ENCODE measurements at places on chromosomes 3 and 15.

GRCh38 chr3:90016555-90016954 lies 909.1 kb downstream of the EPHA3 start:
- no peak for DNase-seq

DNA sequence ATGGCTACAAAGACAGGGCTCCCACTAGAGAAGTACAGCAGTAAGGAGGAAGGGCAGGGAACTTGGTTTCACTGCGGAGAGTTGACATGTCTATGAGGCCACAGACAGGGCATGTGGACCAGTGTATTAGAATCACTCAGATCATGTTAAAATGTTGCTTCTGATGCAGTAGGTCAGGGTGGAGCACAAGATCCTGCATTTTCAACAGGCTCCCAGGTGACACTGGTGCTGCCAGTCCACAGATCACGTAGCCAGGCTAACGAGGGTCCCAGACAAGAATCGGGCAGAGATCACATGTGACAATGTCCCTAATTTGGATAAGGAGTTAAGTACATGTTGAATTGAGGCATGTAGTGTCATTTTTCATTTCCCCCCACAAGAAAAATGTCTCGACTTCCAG lies 73.6 kb downstream of the SPSB4 start:
- DNase-seq = no peak

DNA sequence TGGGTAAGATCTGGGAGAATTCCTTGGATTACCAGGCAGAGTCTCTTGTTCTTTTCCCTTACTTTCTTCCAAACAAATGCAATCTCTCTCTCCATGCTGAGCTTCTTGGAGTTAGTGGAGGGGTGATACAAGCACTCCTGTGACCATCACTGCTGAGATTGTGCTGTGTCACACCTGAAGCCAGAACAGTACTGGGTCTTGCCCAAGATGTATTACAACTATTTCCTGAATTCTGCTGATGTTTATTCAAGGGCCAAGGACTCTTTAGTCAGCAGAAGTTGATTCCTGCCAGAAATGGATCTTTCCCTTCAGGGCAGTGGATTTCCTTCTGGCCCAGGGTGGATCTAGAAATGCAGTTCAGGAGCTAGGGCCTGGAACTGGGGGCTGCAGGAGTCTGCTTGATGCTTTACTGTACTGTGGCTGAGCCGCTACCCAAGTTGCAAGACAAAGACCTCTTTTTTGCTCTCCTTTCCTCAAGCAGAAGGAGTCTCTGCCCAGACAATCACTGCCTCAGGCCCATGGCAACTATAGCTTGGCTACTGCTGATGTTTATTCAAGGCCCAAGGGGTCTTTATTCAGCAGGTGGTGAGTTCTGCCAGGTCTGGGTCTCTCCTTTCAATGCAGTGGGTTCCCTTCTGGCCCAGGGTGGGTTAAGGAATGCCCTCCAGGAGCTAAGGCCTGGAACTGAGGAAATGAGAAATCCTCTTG lies 98.8 kb downstream of the SH3GL3 start:
- no peak for DNase-seq

DNA sequence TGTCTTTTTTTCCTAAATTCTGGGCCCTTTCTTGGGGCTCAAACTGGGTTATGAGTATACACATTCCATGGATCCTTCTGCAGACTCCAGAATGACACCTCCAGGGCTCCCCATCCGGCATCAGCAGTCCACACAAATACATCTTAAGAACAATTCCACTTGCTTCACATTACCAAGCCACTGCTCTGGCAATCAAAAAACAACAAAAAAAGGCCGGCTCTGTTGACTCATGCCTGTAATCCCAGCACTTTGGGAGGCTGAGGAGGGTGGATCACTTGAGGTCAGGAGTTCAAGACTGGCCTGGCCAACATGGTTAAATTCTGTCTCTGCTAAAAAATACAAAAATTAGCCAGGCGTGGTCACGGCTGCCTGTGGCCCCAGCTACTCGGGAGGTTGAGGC lies 49.9 kb upstream of the LPP start:
- DNase-seq = no peak

DNA sequence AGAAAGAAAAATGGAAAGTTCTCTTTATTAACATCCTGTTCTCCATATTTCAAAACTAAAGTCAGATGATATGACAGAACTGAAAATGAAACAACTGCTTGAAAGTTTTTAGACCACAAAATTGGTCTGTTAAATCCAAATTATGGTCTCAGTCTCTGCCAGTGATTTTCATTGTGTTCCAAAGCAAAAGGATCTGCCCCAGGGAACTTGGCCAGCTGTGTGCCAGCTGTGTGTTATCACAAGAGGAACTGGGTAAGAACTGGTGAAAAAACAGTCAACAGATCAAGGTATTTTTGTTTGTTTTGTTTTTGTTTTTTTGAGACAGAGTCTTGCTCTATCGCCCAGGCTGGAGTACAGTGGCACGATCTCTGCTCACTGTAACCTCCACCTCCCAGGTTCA lies 323.3 kb downstream of the CTNNB1 start:
- no peak for DNase-seq

DNA sequence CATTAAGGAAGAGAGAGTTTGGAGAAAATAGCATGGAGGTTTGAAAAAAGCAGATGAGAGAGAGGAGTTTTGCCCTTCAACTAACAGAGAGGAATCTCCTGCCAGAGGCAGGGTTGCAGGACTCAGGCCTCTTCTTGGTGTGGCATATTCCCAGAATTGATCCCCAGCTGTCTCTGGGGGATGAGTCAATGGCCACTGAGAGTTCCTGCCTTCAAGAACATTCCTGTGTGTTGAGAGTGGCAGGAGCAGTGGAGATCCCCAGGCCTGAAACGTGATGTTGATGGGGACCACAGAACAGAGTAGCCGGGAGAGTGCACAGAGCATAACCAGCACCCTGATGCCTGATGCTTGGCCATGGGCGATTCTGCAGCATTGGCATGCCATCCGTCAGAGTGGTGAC lies 348.4 kb upstream of the THBS1 start:
- no peak for DNase-seq

GRCh38 chr3:30400926-30401325 lies 205.5 kb upstream of the TGFBR2 start:
- no peak for DNase-seq

DNA sequence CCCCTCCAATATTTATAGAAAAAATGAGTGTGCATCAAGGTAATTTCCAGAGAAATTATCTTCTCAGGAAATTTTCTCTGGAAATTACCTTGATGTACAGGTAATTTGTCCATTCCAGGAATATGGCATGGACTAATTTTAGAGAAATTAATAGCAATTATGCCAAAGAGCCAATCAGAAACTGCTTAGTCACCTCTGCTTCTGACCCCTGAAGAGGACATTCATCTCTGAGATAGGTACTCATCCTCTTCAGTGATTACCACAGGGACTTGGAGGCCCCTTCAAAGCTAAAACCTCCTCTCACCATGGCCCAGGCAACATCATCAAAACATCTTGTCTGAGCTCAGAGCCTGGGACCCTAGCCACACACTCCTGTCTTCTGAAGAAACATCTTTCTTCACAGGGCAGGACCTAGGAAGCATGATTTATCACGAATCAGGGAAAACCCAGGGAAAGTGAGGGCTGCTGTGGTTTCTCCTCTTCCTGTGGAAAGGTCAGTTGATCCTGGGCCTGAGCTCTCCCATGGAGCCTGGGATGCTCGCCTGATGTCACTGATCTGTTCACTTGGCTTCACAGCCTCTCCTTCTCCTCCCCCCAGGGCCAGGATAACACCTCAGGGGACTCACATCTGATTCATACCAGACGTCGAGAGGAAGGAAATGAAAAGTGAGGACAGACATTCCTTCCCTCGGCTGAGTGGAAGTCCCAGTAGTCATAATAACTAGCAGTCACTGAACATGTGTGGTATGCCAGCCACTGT lies 210.5 kb downstream of the DTWD1 start:
- DNase-seq = no peak

- no peak for DNase-seq
Observed at GRCh38 chr3:3127432-3128010, 781 bp downstream of the TRNT1 start.

DNA sequence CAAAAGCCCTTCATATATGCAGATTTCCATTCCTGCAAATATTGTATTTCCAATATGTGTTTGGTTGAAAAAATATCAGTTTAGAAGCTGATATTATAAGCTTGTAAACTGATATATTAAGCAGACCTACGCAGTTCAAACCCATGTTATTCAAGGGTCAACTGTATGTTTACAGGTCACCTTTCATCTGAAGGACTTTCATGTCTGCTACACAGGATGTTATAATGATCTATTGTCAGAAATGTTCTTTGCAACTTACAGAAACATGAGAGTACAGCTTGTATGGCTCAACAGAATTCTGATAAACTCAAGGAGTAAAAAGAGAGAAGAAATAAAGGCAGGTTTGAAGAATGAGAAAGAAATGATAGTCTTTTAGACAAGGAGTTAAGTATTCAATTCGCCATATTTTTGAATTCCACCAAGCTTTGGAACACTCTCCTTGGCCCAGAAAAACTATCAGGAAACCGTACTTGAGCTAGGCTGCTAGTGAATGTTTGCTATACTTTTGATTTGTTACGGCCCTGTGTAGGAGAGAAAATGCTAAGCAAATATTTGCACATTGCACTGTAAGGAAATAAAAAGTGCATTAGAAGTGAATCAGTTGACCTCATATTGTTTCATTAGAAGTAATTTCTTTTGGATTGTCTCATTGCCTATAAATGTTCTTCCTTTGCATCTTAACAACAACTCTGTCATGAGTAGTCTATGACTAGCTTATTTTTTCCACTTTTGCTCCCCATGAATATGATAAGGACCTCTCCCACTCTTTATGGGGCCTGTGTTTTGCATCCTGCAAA lies 81.2 kb downstream of the NEK11 start:
- no peak for DNase-seq

GRCh38 chr3:46893763-46894162 lies 16.2 kb downstream of the PTH1R start:
- no peak for DNase-seq

DNA sequence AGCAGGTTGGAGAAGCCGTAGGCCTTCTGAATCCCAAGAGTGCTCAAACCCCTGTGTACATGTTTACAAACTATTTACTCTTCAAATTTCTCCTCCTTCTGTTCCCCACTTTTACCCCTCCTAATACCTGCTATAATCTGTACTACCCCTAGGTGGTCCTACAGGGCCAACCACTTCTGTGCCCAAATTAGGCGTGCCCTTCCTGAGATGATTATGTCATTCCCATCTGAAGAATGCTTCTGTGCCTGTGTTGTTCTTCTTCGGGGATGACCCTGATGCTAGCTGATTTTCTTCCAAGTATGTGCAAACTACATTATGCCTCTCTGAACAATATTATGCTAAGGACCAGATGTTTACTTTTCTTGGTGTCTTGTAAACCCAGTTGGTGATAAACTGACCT lies 20.5 kb downstream of the RBP2 start:
- DNase-seq = peak; percentile 12

GRCh38 chr3:147372525-147373027 lies 33.8 kb downstream of the ZIC4 start:
- no peak for DNase-seq

DNA sequence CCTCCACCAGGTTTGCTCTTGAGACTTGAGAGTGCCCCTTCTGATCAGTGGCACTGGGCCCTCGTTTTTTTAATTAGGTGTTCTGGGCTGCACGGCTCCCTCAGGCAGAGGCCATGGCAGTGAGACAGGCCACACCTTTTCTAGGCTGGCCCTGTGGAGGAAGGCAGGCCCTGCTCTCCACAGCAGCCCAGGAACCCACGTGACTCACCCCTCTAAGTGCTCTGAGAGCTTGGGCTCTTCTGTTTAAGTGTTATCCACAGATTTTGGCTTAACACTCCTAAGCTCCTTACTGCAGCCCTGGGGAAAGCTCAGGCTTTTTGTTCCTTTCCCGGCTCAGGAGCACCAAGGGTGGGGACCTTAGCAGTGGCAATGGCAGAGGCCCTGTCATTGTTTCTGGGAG lies 463.2 kb upstream of the GBE1 start:
- DNase-seq = no peak

DNA sequence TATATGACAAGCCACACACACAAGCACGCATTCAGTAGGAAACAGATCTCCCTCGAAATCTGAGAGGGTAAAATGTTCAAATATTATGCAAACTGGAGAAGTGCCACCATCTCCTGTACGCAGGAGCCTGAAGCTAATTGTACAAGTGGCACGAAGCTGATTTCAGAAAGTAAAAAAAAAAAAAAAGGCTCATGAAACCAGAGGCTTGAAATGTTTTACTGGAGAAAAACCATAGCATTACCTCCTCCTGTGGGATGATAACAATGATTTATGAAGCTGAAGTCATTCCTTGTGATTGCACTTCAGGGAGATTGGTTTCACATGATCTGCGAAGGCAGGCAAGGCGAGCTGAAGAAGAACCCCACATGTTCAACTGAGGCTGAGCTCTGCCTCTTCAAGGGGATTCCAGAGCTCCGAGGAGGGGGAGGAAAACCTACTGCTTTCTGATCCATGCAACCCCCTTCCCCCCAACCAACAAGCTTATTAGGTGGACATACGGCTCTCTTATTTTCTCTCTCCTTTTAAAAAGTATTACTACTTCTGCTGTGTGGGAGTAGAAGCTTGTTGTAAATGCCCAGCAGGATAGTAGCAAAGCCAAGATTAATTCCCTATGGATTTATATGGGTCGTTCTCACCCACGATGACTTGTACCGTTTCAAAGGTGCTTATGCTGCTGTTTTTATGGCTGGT lies 101.1 kb downstream of the GREM1 start:
- DNase-seq = peak; percentile 30

DNA sequence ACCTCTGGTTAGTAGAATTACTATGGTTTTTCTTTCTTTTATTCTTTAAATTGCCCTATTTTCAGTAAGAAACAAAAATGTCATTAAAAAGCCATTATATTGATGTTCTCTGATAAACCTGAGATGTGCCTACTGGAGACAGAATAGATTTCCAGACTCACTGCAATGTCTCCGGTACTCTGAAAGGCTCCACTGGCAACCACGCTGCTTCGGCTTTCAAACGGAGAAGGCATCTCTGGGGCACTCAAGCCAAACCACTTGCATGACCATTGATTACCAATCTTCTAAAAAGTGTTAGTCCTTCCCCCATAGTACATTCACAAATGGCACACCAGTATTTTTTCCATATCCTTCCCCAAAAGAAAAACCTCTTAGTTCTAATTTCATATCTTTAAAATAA lies 82.6 kb downstream of the CBLB start:
- DNase-seq = no peak

- DNase-seq = no peak
Observed at GRCh38 chr15:80739919-80740318, 39.3 kb upstream of the CEMIP start.

GRCh38 chr15:86263230-86263629 lies 183.6 kb downstream of the AGBL1 start:
- no peak for DNase-seq

- no peak for DNase-seq
Observed at GRCh38 chr15:86066174-86066834, 13.4 kb upstream of the AGBL1 start.

Data from NCI-H2171 (cell line).